Esophagus muscularis mucosa (tissue), 4 donors: ENCODE measurements at places on chromosomes 11 and 22. TPM values are rescaled to one million over a fixed set of nuclear protein-coding genes. Genes with fewer than 3 reads are reported as not detected.

DNA sequence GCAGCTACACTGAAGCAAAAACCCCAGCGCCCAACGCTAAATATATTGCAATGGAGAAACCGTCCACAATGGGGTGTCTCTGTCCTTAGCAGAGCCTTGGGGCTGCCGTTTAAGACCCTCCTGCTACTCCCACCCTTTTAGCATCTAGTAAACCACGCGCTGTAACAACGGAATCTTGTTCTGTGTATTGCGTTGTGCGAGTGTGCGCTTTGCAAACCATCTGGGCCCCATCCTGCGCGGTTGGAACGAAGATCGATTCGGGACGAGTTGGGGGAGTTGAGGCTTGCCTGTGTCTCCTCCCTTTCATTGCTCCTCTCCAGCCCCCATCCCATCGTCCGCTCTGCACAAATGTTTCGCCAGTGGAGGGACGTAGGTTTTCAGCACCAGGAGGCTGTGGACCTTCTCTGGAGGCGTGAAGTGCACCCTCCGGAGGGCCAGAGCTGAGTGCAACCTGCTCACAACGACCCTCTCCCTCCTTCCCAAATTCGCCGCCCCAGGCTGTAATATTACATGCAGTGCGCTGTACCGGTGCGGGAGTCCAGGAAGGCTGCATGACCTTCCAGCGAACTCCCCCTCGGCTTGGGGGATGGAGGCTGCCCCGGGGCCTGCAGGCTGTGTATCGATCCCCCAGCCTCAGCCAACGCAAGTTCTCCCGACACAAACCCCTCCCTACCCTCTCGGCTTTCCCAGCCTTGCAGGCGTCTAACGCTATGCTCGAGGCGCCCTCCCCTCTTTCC is 1.6 kb upstream of the KMT2A start:
- no peaks in the 10 kb centered on the region for H3K27me3 ChIP-seq
- H3K36me3 ChIP-seq: no peaks in the 10 kb centered on the region
- peak overlapping the region; percentile 95 for H3K27ac ChIP-seq
- peak overlapping the region; percentile 92 for H3K4me3 ChIP-seq

GRCh38 chr22:41742918-41743317 is 43.6 kb downstream of the MEI1 start:
- no peaks in the 10 kb centered on the region for H3K27me3 ChIP-seq
- no peaks in the 10 kb centered on the region for H3K4me1 ChIP-seq
- no peaks in the 10 kb centered on the region for H3K36me3 ChIP-seq
- DNase-seq: no peak
- H3K4me3 ChIP-seq: no peak overlapping the region

Gene TRIM34
- total RNA-seq: 3.4 TPM

Gene NOX4
- 3.3 TPM for total RNA-seq

DNA sequence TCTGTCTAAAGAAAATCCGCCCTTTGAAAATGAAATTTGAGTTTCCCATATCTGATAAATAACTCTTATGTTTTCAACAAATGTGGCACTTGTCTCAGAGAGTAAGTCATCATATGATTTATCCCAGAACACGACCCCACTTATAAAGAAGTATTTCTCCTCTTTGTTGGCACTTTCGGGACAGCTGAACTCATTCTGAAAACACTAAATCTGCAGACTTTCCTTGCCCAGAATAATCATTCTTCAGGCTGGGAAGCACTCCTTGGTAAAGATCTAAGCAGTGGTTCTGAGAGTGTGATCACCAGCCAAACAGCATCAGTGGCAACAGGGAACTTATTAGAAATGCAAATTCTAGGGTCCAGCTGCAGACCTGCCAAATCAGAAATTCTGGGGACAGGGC is 532.2 kb upstream of the API5 start:
- DNase-seq: no peak
- H3K4me3 ChIP-seq: no peak overlapping the region
- H3K36me3 ChIP-seq: no peaks in the 10 kb centered on the region
- H3K27me3 ChIP-seq: no peaks in the 10 kb centered on the region

DNA sequence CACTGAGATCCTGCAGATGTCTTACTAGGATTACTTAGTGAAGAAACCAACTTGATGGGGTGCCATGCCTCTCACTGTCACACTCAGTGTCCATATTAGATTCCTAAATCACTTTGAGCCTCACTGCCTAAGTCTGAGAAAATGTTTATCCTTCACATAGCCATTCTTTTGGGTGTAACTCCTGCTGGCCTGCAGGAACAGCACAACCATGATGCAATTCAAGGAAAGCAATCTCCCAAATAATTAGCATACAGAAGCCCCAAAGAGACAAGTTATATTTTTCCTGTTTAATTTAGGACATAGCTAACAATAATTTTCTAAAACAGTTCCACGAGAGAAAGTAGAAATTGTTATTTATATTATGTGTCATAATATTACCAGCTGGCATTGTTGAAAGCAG is 655.5 kb downstream of the KCNA4 start:
- DNase-seq: no peak
- H3K36me3 ChIP-seq: no peaks in the 10 kb centered on the region
- no peak overlapping the region for H3K27ac ChIP-seq
- H3K27me3 ChIP-seq: no peaks in the 10 kb centered on the region

- no peak overlapping the region for H3K4me3 ChIP-seq
- no peaks in the 10 kb centered on the region for H3K36me3 ChIP-seq
- H3K27me3 ChIP-seq: peaks cover 37% of the 10 kb centered on the region
- no peak for DNase-seq
- H3K27ac ChIP-seq: no peak overlapping the region
- no peaks in the 10 kb centered on the region for H3K4me1 ChIP-seq
Observed at GRCh38 chr11:1598816-1599215, 722 bp upstream of the KRTAP5-2 start.

- H3K36me3 ChIP-seq: no peaks in the 10 kb centered on the region
- H3K4me1 ChIP-seq: no peaks in the 10 kb centered on the region
- no peak for DNase-seq
- no peak overlapping the region for H3K27ac ChIP-seq
- H3K4me3 ChIP-seq: no peak overlapping the region
Observed at GRCh38 chr22:30043161-30043560, 37.1 kb upstream of the HORMAD2 start.

GRCh38 chr22:48432781-48433518 is 1394.7 kb downstream of the BRD1 start:
- no peak for DNase-seq
- H3K36me3 ChIP-seq: no peaks in the 10 kb centered on the region
- no peak overlapping the region for H3K27ac ChIP-seq

DNA sequence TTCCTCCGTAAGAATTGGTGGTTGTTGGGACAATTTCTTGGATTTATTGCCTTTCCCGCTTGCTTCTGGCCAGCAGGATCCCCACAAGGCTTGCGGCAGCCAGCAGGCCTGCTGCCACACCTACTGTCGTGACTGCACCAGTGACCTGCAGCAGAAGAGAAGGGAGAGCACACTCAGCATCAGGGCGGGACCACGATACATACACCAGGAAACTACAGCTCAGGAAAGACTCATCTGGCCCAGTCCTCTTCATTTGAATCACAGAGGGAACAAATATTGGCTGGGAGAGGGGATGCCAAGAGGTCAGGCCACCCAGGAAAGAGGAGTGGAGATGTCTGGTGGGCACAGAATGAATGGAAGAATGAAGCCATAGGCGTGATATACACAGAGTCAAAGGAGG is 10.3 kb downstream of the PLAAT2 start:
- H3K4me1 ChIP-seq: no peaks in the 10 kb centered on the region
- H3K27me3 ChIP-seq: no peaks in the 10 kb centered on the region
- no peak overlapping the region for H3K27ac ChIP-seq
- no peak overlapping the region for H3K4me3 ChIP-seq

DNA sequence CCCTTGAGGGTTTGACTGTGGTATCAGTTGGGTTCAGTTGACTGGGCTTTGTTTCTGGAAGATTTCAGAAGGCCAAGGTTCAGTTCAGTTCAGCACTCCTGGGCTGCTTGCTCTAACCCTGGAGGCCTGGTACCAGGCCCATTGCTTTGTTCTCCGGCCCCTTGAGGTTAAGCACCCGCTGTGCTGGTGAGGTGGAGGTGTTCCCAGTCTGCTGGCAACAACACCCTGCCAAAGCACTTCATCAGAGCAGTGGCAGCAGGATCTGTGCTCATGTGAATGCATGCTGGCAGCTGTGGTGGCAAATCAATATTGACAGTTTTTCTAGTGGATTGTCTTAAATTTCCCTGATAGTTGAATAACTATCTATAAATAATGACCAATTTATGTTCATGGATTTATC is 3.8 kb upstream of the SCGB1D1 start:
- H3K27me3 ChIP-seq: peaks cover 5% of the 10 kb centered on the region
- no peak overlapping the region for H3K27ac ChIP-seq
- H3K4me3 ChIP-seq: no peak overlapping the region
- no peaks in the 10 kb centered on the region for H3K4me1 ChIP-seq
- no peak for DNase-seq
- H3K36me3 ChIP-seq: no peaks in the 10 kb centered on the region

DNA sequence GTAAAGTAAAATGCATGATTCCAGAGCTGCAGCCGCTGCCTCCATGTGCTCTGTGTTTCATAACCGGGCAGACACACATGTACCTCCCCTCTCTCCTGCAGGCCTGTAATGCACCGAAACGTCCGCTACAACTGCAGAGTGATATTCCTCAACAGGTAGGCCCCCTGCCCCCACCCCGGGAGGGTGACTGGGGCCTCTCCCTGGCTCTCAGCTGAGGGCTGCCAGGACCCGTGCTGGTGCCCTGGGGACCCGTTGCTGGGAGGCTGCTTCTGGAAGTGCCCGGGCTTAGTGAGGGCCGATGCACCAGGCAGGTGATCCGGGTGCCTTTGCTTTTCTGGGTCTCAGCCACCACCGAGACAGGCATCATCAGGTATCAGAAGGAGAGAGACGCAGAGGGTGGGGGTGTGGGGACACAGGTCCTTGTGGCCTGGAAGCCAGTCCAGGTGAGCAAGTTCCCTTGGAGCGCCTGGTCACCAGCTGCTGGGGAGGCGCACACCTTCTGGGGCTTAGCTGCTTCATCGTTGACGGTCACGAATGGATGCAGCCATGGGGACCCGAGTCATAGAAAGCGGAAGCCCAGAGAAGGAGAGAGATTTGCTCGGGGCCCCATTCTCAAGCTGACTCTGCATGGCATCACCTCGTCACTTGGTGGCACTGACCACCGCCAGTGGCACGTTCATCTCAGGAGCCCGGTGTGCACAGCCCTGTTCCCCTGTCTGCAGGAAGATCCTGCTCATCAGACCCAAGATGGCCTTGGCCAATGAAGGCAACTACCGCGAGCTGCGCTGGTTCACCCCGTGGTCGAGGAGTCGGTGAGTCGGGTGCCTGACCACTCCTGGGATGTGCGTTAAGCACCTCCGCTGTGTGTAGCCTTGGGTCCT is 10.6 kb downstream of the NADSYN1 start:
- no peaks in the 10 kb centered on the region for H3K4me1 ChIP-seq
- no peak overlapping the region for H3K4me3 ChIP-seq

Gene UPB1
- total RNA-seq: 0.83 TPM

Gene AIFM3
- total RNA-seq: 1.2 TPM

- H3K4me1 ChIP-seq: peaks cover 28% of the 10 kb centered on the region
- DNase-seq: no peak
- H3K4me3 ChIP-seq: no peak overlapping the region
- H3K36me3 ChIP-seq: peaks cover under 1% of the 10 kb centered on the region
- H3K27ac ChIP-seq: no peak overlapping the region
- H3K27me3 ChIP-seq: no peaks in the 10 kb centered on the region
Observed at GRCh38 chr11:46597609-46598219, 3.9 kb upstream of the AMBRA1 start.

GRCh38 chr11:4541071-4541470 is 3.9 kb upstream of the OR52M1 start:
- H3K36me3 ChIP-seq: no peaks in the 10 kb centered on the region
- H3K27me3 ChIP-seq: no peaks in the 10 kb centered on the region
- DNase-seq: no peak
- H3K4me1 ChIP-seq: no peaks in the 10 kb centered on the region
- no peak overlapping the region for H3K27ac ChIP-seq

Gene SCT
- not detected for total RNA-seq

GRCh38 chr22:37663521-37664140 is 5.1 kb downstream of the PDXP start:
- no peak overlapping the region for H3K4me3 ChIP-seq
- H3K36me3 ChIP-seq: peaks cover 18% of the 10 kb centered on the region
- DNase-seq: no peak
- H3K27ac ChIP-seq: peak overlapping the region; percentile 78
- peaks cover 56% of the 10 kb centered on the region for H3K4me1 ChIP-seq

GRCh38 chr11:46374815-46375214 is 6.7 kb upstream of the MDK start:
- H3K36me3 ChIP-seq: peaks cover 84% of the 10 kb centered on the region
- no peak for DNase-seq
- no peak overlapping the region for H3K27ac ChIP-seq
- no peak overlapping the region for H3K4me3 ChIP-seq

DNA sequence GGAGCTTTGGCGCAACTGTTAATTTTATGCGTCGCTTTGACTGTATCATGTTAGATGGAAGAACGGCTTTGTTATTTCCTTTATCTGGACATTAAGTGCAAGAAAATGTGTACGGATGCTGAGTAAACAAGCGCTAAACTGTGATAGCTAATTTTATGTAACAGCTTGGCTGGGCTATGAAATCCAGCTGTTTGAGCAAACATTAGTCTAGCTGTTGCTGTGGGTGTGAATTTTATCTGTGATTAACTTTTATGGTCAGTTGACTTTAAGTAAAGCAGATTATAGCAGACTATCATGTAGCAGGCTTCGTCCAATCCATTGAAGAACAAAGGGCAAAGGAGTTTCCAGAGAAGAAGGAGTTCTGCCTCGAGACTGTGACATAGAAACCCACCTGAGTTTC is 14.0 kb downstream of the OR8A1 start:
- no peaks in the 10 kb centered on the region for H3K27me3 ChIP-seq
- no peaks in the 10 kb centered on the region for H3K36me3 ChIP-seq
- H3K27ac ChIP-seq: no peak overlapping the region
- no peaks in the 10 kb centered on the region for H3K4me1 ChIP-seq
- no peak overlapping the region for H3K4me3 ChIP-seq

GRCh38 chr11:71116693-71117040 is 135.7 kb downstream of the SHANK2 start:
- DNase-seq: no peak
- no peak overlapping the region for H3K27ac ChIP-seq
- no peaks in the 10 kb centered on the region for H3K36me3 ChIP-seq
- no peaks in the 10 kb centered on the region for H3K27me3 ChIP-seq

Gene SEPTIN5
- total RNA-seq: 11.8 TPM

DNA sequence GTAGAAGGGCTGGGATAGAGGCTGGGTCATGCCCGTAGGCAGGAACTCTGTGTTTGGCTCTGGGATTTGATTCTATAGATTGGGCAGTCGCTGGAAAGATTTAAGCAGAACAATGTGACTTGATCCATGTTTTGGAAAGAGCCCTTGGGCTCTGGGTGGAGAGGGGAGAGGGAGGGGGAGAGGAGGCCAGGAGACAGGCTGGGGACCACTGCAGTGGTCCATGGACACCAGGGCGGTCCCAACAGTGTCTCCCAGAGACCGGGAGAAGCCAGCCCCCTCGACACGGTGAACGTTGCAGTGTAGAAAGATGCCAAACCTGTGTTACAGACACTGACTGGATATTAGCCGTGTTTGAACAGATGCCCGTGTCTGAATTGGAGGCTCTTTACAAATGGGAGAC is 19.5 kb downstream of the PVALB start:
- no peaks in the 10 kb centered on the region for H3K4me1 ChIP-seq
- peaks cover 71% of the 10 kb centered on the region for H3K27me3 ChIP-seq
- no peak for DNase-seq
